Thyroid gland (tissue), 4 donors: ENCODE measurements at places on chromosomes 16 and 17. TPM values are rescaled to one million over a fixed set of nuclear protein-coding genes. Genes with fewer than 3 reads are reported as not detected.

DNA sequence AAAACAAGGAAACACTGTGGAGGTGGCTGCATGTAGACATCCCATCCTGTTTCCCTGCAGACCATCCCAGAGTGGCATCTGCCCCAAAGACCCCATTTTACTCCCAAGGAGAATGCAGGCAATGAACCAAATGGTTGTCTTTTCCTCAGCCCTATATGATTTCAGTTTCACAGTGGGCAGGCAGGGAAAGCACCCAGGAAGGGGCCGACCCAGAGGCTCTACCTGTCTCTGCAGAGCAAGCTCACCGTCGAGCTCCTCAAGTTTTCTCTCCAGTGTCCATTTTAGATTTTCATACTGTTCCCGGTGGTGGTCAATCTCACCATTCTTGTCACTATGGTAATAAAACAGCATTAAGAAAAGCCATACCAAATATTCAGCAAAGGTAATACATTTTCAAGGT is 14.6 kb downstream of the CCDC57 start:
- DNase-seq: no peak
- no peaks in the 10 kb centered on the region for H3K4me1 ChIP-seq
- no peak overlapping the region for H3K27ac ChIP-seq
- H3K4me3 ChIP-seq: no peak overlapping the region

ZNF747 gene
- 20.3 TPM for total RNA-seq

CMTM2 gene
- not detected for total RNA-seq

KRTAP4-12 gene
- total RNA-seq: not detected

TMEM238L gene
- not detected for total RNA-seq

KRTAP1-5 gene
- total RNA-seq: not detected

CA7 gene
- total RNA-seq: 0.46 TPM
